NCI-H2081 treated with DMSO at 0.1 percent for 48 hours (cell line): ENCODE measurements at places on chromosomes 7 and 10.
A peak's percentile ranks its signal among the peaks of the same experiment; 100 is the strongest.

GRCh38 chr7:134315679-134316538, 821 bp downstream of the SLC35B4 start:
- no peak for DNase-seq

- DNase-seq, result no peak
These were observed 235.2 kb downstream of the WDR37 start for GRCh38 chr10:1291178-1292090.

DNA sequence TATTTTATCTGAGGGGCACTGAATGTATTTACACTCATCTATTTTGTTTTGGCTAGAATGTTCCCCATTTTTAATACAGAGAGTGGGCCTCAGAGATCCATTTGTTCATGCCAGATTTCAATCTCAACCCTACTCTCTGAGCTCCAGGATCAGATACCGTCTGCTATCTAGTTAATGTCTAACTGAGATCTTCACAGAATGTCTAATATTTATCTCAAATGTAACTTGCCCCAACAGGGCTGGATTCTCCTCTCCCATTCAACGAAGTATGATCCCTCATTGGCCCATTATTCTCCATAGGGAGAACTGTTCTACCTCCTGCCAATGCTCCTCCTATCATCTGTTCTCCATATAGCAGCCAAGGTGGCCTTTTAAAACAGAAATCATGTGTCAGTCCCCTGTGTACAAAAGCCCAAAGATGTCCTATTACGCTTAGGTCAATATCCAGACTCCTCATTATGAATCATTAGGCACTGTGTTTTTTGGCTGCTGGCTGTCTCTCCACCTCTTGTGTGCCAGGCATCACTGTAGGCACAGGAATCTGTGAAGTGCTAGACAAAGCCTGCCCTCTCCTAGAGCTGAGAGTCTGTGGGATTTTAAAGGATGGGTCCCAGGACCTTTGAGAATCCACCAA, 169.3 kb upstream of the AGK start:
- DNase-seq, result peak; percentile 95

- no peak for DNase-seq
These were observed 1.5 kb downstream of the KLHL7 start for GRCh38 chr7:23106823-23107663.

DNA sequence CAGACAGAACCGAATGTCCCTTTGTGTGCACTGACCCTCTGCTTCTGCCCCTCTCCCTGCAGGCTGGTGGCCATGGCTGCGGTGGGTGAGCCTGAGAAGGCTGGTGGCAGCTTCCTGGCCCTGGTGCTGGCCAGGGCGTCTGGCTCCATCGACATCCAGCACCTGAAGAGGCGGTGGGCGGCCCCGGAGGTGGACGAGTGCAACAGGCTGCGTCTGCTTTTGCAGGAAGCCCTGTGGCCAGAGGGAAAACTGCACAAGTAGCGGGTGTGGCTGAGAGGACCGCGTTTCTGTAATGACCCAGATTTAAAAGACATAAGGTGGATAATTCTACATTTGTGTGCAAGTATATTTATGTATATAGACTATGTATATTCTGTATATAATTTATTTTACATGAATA, 89.2 kb downstream of the DYNC2I1 start:
- no peak for DNase-seq

DNA sequence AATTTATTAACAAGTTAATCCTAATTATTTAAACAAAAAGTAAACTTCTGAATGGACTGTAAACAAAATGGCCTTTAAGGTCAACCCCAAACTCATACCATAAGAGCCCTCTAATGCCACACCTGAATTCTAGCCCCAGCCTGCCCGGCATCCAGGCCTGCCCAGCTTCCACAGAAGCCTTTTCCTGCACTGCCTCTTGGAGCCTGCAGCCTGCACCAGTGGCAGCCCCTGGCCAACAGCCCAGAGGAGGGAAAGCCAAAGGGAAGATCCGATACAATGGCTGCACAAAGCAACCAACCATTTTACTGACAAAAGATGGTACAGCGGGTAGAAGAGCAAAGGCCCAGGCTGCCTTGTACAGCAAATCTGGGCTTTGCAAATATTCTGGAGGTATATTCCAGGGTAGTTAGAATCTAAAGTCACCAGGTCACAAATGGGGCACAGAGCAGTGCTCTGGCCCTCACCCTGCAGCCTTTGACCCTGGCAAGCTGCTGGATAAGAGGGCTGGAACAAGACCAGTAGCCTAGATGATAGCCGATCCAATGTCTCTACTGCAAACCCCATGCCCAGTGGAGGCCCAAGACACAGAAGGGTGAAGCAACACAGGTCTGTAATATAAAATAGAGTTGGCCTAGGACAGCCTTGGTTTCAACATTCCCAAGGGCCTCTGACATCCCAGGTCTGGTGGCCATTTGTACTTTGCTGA, 12.5 kb upstream of the CH25H start:
- DNase-seq, result no peak

DNA sequence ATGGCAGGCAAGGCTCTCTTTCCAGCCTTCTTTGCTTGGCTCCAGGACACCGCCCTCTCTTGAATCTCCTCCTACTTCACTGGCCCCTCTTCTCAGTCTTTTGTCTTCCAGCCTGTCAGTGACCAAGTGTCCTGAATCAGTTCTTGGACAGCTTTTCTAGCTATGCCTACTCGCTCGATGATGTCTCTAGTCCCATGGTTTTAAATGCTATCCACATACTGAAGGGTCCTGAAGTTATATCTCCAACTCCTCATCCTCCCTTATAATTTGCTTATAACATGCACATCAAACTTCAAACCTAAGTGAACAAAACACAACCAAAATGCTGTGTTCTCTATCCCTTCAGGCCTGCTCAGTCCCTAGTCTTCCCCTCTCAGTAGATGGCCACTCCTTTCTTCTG, 5.0 kb upstream of the GOLGA7B start:
- DNase-seq, result no peak

DNA sequence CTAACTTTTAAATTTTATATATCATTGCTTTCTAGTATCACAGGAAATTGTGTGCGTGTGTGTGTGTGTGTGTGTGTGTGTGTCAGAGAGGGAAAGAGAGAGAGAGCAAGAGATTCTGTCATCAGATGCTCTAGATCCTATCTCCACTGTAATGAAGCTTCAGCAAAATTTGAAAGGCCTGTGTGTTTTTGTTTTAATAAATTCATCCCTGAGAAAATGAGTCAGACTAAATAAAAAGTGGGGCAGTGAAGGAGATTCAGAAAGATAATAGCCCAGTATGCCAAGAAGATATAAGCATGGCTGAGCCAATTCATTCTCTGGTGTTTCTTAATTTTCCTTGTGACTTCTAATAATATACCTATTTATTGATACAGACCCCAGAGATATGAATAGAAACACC, 184.2 kb upstream of the TMEM196 start:
- no peak for DNase-seq

GRCh38 chr10:61835069-61835945, 66.2 kb upstream of the ARID5B start:
- no peak for DNase-seq

DNA sequence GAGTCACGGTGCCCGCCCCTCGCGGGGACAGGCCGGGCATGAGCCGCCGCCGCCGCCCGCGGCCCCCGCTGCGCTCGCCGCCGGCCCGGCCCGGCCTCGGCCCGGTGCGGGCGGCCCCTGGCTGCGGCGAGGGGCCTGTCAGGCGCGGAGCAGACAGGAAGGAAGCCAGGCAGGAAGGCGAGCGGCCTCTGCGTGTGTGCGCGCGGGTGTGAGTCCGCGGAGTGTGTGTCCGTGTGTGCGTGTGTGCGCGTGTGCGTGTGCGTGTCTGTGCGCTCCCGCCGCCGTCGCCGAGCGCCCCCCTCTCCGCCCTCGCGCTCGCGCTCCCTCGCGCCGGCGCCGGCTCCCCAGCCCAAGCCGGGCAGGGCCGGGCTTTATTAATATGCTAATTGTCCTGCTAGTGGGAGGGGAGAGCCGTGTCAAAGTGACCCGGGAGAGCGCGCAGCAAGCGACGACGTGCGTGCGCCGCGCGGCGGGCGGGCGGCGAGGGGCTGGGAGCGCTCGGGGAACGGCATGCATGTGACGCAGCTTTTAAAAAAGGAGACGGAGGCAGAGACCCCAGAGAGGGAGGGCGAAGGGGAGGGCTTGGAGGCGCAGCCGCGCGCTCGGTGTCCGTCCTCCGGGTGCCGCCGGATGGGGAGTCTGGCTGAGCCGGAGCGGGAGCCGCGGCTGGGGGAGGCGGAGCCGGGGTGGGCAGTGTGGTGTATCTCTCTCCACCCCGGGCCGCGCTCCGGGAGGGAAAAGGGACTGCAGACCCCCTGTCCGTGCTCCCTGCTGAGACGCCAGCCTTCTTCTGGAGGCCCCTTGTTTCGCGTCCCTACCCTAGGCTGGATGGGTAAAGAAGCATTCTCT, at the start of gene LDB1:
Gene LDB1 (minus strand): TSS at position 227 of the 849 bp plus-strand sequence. CDS start 258 bp downstream, outside the sequence.
- DNase-seq, result no peak

DNA sequence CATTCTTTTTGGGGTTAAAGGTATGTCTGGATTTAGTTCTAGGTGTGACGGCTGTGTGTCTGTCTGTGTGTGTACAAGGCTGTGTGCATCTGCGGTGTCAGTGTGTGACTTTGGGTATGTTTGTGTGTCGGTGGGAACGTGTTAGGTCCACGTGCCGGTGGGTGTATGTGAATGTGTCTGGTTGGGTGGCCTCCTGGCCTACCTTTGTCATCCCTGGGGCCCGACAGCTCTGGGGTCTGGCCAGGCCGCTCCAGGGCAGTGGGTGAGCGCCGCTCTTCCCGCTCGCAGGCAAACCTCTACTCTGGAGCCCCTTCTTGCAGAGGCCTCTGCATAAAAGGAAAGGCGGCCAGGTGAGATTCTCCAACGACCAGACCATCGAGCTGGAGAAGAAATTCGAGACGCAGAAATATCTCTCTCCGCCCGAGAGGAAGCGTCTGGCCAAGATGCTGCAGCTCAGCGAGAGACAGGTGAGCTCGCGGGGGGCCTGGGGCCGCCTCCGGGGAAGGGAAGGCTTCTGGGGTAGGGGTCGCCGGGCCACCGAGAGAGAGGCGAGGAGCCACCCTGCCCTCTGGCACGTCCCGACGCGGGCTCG, 2.4 kb downstream of the HHEX start:
- no peak for DNase-seq

GRCh38 chr10:78605800-78606350, 462.9 kb upstream of the ZMIZ1 start:
- DNase-seq, result no peak

GRCh38 chr7:82444220-82444909, 788 bp upstream of the CACNA2D1 start:
- DNase-seq, result peak; percentile 93

GRCh38 chr7:26199301-26200037, 1.1 kb downstream of the HNRNPA2B1 start:
- no peak for DNase-seq

DNA sequence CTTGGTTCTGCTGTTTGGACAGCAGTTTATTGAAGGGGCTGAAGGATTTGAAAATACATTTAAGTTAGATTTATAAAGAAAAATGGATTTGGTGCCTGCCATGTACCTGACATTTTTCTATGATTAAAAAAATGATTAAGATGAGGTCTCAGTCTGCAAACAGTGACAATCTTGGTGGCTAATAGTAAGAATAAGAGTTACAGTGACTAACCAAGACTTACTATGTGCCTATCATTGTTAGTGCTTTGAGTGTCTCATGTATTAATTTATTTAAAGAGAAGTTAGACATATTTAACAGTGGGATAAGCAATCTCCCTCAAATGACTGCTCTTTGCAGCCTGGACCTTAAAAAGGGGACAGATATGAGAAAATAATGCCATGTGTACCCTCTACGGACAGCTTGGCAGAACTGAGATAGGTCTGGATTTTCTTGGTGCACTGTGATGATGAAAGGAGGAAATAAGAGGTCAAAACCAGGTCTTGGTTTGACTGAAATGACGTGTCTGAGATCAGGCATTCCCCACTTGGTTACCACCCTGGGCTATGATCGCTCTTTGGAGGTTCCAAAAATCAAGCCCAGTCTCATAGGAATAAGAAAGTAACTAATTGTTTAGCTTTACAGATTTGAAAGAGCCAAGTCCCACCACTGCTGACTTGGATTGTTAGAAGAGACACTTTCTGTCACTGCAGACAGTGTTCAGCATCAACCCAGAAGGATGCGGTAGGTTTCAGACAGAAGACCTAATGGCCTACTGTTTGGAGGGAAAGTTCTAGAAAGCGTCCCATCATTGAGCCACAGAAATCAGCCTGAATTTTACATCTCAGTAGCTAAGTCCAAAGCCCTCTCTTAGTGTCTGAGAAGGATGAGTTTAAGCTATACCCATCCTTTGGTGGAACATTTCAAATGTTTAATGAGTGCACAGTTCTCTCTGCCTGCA, 2.1 kb downstream of the CASP7 start:
- no peak for DNase-seq
